Activated T-cell treated with anti-CD3 and anti-CD28 coated beads, Interleukin-2, amount 50 U/mL, for 48 hours (primary cell): ENCODE measurements at places on chromosomes 1 and 21.

DNA sequence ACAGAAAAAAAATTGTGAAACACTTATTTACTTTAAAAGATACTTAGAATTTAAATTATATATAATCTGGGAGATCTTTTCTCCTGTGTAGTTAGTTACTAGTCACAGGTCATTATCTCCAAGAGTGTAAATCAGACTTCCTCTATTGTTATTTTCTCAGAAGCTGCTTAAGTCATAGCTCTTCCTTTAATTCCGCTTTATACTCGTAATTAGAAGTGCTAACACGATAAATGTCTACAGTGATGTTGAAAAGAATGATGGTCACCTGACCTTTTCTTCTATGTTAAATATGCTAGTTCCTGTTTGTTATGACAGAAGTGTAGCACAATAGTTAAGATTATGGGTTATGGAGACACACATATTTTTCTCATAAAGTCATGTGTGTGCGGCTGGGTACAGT lies 123.6 kb downstream of the TGFB2 start:
- DNase-seq = no peak

GRCh38 chr1:94105957-94106529 lies 14.9 kb downstream of the ABCA4 start:
- DNase-seq = no peak

GRCh38 chr1:99348397-99349132 lies 84.3 kb downstream of the PLPPR4 start:
- no peak for DNase-seq

DNA sequence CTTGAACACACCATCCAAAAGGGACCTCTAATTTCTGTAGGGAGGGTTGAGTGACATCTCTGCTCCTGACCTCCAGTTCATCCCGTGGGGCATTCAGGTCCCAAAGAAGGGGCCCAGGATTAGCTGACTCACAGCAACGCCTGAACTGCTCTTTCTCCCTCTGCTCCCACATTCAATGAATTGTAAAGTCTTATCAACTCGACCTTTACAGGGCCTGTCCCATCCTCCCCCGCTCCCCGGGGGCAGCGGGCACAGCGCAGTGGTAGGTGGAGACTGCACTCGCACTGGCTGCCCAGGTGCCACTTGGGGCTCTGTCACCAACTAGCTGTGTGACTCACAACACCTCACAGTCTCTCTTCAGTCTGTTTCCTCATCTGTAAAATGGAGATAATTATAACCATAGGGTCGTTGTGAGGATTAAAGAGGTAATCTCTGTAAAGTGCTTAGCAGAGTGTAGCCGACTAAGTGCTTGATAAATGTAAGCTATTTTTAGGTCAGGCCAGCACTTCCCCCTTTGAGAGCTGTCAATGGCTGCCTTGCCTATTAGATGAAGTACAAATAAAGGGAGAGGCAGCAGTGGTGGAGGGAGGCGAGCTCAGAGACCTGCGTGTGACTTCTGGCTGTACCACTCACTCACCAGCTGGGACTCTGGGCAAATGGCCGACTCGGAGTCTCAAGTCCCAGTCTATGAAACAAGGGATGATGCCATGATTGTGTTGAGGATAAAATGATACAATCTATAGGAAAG lies 637 bp upstream of the MYBPHL start:
- no peak for DNase-seq

DNA sequence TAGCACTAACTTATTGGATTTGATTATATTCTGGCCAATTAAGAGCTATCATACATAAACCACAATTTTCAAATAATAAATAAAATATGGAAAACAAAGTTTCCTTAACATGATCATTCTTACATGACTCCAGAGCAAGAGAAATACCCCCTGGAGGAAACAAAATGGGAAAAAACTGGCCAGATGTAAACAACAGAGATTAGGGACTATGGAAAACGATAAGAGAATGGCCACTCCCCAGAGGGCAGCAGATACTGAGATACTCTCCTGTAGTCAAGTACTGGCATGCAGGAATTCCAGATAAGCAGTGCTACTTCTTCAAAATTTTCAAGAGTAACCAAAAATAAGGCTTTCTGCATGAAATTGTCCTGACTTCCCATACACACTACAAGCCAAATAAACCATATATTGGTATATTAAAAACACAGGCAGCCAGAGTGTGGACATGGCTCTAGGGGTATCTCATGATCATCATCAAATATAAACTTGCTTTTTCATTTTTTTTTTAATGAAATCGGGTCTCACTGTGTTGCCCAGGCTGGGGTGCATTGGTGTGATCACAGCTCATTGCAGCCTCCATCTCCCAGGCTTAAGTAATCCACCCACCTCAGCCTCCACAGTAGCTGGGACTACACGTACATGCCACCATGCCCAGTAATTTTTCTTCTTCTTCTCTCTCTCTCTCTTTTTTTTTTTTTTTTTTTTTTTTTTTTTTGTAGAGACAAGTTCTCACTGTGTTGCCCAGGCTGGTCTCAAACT lies 118.5 kb downstream of the EIF4G3 start:
- no peak for DNase-seq

DNA sequence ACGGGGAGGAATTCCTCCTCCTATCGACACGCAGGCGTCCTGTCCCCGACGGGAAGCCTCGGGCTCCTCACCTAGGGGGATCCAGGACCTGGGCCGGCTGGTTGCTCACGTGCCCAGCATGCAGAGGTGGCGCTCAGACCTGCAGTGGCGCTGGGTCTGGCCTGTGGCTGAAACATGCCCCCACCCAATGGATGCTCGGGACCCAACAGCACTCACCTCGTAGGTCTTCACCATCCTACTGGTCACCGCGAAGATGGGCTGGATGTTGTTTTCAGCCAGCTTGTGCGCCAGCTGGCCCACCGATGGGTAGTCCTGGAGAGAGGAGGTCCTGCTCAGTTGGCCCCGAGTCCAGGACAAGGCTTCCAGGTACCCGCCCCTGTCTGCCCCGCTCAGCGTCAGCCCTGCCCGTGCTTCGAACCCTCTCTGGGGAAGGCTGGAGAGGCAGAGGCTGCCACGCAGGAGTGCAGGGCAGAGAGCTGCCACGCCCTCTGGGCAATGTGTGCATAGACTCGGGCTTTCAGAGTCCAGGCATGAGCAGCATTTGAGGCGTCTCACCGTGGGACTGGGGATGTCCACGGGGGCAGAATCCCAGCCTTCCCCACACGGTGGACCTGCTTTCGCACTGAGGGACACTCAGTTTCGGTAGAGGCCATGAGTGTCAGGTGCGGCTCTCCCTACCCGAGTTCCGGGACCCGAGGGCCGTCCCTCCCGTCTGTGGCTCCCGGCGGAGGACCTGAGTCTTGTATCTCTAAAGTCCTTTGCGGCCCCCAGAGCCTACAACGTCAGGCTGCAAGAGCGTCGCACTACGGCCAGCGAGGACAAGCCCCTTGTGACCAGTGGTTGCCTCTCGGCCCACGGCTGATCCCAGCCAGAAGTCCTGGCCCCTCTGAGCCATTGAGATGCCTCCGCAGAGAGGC lies 21.6 kb downstream of the ITGB2 start:
- DNase-seq = no peak

DNA sequence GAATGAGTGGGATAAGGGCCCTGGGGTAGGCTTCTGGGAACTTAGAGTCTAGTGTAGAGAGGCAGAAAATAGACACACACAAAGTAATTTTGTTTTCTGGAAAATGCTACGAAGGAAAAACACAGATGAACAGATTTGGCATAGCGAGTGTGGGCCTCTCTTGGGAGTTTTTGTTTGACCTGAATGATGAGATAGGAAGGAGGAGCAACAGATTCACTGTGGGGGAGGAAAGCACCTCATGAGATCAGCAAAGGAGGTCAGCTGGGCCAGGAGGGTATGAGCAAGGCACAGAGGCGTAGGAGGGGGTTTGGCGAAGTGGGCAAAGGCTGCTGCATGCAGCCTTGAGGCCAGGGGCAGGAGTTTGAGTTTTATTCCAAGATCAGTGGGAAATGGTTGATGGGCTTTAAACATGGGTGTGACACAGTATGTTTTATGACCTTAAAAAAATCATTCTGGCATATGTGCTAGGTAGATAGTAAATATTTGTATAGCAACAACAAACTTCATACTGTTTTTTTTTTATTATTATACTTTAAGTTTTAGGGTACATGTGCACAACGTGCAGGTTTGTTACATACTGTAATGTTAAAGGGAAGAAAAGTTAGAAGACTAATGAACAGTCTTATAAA lies 57.9 kb downstream of the FGGY start:
- DNase-seq = peak; percentile 33

DNA sequence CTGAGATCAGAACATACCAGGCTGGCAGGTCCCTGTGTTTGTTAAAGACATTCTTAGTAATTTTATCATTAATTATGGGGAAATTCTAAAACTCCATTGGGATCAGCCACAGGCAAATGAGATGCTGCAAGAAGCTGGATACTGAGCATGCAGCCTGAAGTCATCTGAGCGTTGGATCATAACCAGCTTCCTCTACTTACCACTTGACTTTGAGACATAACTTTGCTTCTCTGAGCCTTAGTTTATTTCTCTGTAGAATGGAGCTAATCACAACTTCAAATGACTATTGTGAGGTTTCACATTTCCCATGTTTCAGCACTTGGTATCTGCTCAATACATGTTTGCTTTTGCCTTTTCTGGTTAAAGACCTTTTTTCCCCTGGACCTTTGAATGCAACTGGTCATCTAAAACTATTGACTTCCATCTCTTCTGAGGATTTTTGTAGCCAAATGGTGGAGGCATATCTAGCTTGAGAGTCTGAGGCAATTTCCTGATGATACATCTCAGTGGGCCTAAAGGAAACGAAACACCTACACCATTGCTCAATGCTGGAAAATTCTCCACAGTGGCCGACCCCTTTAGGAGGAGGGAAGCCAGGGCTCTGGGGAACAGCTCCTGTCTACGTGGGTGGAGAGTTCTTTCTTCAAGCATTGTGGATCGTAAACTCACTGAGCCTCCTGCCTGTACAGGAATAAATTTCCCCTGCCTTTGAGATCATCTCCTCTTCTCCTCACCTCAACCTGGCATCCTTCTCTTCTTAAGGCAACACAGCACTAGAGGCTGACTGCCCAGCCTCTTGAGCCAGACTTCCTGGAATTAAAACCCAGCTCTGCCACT lies 109.1 kb upstream of the HOOK1 start:
- no peak for DNase-seq

- DNase-seq = no peak
Measured at GRCh38 chr1:208737161-208737560, 493.0 kb upstream of the PLXNA2 start.

DNA sequence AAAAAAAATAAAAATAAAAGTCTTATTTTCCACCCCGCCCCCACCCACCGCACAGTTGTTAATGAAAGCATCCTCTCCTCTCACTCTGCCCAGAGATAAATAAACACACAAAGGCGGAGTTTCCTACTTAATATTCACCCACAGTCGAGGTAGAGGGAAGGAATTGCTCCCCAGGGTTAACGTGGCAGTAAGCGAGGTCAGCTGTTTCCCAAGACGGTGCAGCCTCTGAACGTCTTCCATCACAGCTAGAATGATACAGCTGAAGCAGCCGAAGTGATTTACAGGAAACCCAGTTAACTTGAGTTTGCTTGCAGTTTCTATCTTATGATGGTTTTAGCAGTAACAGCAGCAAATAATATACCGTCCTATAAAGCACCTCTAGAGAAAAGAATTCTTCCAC lies 283.9 kb downstream of the PBX1 start:
- no peak for DNase-seq

GRCh38 chr1:232675260-232675659 lies 45.3 kb upstream of the SIPA1L2 start:
- no peak for DNase-seq

DNA sequence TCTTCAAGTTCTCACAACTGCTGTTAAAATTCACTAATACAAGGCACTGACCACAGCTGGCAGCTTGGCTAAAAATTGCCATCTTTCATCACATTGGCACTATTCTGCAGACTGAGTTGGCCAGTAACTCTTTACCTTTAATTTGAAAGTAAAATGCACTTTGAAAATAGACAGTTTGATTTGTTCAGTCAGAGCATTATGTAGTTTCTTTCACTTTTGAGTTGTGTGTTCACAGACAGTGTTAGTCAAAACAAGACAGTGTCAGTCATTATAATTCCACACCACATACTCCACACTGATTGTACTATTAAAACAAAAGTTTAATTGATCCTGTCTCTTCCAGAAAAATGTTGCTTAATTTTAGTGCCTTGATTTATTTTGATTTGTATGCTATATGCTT lies 160.7 kb downstream of the SDCCAG8 start:
- DNase-seq = no peak

GRCh38 chr21:39434950-39435349 lies 10.6 kb downstream of the LCA5L start:
- no peak for DNase-seq

DNA sequence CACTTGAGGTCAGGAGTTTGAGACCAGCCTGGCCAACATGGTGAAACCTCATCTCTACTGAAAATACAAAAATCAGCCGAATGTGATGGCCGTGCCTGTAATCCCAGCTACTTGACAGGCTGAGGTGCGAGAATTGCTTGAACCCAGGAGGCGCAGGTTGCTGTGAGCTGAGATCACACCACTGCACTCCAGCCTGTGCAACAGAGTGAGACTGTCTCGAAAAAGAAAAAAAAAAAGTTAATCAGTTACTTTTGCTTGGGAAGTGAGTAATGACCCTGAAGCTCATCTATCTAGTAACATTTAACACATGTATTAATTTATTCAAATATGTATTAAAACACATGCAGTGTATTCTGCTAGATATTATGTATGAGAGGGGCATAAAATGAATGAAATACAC lies 49.4 kb downstream of the ZNF326 start:
- no peak for DNase-seq

DNA sequence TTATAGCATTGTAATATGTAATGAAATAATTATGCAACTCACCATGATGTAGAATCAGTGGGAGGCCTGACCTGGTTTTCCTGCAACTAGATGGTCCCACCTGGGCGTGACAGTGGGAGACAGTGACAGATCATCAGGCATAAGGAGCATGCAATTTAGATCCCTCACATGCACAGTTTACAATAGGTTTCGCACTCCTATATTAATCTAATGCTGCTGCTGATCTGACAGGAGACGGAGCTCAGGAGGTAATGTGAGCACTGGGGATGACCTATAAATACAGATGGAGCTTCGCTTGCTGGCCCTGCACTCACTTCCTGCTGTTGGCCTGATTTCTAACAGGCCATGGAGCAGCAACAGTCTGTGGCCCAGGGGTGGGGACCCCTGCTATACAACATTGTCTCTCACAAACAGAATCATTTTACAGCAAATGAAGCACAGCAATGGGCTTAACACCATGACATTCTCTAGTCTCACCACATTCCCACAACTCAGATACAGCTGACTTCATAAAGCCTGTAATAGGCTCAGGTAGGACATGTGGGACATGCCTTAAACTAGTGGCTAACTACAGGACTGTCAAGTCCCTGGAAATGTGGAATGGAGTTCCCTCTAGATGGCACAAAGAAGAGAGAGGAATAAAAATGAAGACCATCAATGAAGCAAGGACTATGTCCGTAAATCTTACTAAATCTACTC lies 40.7 kb upstream of the SLC5A9 start:
- DNase-seq = no peak

DNA sequence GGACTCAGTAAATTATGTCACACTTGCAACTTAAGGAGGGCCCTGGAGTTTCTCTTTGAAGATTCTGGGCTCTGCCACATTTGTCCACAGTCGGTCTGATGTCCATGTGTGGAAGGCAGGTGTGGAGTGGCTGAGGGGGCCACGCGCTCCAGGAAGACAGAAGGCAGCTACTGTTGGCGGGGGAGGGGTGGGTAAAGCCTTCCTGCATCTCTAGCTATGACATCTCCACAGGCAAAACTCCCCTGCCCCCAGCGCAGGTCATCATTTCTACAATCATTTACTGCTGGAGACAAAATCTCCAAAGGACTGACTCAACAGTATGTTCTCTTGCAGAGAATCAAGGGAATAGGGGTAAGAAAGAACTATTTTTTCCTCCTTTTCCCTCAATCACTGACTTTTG lies 11.4 kb upstream of the TSPEAR start:
- no peak for DNase-seq
